Neuronal stem cell (in vitro differentiated cells): ENCODE measurements at places on chromosomes 3 and 15.

GRCh38 chr3:184710870-184711492, 883 bp downstream of the MAGEF1 start:
- no peak for DNase-seq

DNA sequence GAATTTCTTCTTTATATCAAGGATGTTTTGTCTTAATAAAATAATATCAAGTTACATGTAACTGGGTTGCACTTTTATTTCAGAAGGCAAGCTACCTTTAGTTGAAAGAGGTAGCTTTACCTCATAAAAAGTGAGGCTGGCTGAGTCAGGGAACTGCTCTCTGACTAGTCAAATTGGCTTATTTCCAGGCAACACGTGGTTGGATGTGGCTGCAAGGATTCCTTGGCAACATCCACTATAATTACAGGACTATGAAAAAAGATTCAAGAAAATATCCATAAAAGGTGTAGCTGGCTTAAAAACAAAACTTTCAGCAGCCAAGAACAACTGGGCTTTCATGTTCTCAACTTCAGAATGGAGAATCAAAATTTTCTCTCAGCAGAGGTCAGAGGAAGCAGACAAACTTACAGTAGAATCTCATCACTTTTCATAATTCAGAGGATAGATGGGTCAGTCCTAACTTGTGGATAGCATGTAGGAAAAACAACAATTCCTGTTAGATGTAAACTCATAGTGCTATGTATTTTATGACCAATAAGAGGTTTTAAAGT, 779.1 kb downstream of the MECOM start:
- DNase-seq = no peak

DNA sequence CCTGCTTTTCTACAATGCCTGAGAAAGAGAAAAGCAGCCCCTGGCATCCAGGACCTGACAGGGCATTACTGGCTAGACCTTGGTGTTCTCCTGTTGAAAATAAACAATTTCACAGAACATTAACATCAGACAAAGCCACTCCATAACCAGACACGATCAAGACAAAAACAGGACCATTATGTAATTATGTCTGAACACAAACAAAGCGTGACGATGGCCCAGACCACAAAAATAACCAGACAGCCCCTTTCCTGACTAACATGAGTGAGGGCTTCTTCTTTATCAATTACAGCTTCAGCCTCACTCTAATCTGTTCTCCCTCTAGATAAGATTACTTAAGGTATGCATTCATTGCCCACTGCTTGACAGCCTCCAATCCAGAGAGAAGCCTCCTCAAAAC, 172.7 kb upstream of the LMCD1 start:
- no peak for DNase-seq

GRCh38 chr15:37122703-37123102, 22.4 kb upstream of the MEIS2 start:
- DNase-seq = no peak
